ENCODE measurements at places on chromosomes 6 and 20.

DNA sequence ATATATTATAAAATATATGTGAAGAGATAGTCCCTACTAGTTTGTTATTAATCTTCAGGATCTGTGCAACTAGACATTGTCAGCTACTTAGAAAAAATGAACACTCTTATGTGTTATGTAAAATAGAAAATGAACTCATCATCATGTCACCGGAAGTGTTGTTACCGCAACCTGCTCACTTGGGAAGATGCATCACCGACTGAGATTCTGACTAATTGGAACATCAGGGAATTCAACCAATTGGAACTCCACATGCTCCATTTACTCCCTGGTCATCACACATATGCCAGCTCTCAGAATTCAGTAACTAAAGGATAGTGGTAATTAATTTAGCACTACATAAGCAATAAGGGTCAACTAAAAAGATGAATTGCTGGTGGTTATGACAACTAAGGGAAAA is 16.7 kb upstream of the B3GAT2 start:
- DNase-seq: no peak

DNA sequence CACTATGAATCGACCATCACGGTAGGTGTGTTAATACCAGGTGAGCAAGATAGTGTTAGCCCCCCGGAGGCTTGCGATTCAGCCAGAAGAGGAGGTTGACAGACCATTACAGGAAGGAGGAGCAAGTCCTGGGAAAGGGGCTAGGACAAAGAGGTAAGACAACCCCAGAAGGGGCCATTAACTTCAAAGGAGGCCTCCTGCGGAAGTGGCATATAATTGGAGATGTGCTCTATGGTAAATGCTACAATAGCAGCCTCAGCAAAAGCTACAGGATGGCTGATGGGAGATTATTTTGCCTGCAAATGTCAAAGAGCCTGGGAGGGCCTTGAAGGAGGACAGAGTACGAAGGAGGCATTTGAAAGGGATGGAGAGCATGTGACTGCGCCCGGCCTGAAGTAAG is 108.6 kb upstream of the CITED2 start:
- no peak for DNase-seq

GRCh38 chr6:51614725-51615124 is 472.7 kb downstream of the PKHD1 start:
- no peak for DNase-seq

DNA sequence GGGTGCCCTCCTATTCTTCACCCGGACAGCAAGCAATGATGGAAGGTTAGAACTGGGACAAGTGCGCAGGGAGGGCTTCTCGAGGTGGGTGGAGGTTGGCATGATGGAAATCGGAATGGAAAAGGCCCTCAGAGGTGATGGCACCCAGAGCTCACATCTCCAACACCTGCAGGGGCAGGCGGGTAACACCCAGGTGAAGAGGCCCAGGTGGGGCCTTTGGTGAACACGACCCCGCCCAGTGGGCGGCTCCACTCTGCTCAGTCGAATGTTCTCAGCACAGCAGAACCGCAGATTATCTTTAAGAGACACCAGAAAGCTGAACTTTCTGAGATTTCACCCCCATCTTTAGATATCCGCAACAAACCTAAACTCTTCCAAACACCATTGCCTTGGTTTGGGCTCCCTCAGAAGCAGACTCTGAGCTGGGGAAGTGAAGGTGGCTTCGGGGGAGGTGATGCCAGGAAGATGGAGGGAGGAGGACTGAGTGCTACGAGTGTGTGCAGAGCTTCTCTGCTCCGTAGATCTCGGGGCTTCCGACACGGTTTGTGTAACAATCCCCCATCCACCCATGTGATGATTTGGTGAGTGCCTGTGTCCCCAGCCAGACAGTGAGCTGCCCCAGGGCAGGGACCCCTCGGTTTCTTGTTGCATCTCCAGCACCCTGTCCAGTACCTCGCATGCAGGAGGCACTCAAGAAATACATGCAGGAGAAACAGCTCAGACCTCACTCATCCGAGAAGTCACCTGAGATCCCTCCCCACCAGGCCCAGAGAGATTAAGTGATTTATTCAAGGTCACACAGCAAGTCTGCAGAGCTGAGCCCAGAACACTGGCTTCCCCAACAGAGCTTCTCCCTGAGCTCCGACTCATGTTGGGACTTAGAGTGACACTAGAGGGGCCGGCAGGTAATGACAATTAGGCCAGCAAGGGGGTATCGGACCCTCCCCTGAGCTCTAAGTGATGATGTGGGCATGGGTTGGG is 45.4 kb downstream of the BPIFB1 start:
- DNase-seq: no peak

DNA sequence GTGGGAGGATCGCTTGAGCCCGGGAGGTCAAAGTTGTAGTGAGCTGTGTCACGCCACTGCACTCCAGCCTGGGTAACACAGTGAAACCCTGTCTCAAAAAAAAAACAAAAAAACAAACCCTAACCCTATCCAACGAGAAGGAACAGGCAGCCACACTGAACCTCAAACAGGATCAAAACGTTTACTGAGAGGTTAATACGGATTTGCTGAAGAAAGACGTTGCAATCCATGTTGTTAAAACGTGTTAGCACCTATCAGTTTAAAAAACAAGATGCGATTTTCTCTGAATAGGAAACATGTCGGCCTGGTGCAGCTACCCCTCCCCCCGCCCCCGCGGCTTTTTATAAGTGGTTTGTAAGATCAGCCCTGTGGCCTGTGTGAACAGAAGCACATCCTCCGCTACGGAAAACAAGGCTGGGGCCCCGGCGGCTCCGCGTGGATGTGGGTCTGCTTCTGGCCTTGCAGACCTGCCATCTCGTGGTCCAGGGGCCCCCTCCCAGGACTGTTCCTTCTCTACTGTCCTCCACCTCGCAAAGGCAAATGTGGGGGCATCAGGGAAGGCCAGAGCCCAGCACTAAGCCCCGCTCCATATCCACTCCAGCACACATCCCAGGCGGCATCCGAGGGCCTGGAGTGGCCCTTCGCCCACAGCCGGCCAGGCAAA is 11.4 kb downstream of the SLC2A4RG start:
- no peak for DNase-seq

DNA sequence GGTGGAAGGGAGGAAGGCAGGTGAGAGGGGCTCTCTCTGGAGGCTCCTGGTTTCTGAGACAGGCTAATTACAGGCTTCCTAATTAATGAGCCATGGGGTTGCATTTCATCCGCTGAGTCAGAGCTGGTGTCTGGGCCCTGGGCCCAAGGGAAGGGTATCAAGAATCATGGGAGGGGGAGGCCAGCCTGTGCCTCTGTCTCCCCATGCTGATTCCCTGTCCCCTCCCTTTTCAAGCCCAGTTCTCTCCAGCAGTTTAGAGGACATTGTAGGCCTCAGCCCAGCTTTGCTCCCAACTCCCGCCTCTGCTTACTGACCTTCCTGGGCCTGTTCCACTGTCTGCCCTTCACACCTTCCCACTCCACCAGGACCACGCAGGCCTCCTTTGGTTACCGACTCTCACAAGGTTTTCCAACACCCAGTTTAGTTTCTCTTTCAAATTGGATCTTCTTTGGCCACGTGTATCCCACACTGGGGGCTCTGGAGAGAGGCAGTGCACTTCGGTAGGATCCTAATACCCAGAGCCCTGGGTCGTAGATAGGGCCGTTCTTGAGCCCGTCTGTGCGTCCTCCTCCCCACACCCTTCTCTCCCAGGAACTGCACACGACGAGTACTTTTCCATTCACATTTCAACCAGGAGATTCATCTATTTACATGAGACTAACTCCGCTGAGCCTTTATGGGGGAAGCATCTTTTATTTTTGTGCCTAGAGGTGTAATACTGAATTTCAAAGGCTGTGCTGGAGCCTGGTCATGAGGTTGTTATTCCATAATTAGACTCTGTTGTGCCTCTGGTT is 18.2 kb upstream of the AVP start:
- DNase-seq: no peak

DNA sequence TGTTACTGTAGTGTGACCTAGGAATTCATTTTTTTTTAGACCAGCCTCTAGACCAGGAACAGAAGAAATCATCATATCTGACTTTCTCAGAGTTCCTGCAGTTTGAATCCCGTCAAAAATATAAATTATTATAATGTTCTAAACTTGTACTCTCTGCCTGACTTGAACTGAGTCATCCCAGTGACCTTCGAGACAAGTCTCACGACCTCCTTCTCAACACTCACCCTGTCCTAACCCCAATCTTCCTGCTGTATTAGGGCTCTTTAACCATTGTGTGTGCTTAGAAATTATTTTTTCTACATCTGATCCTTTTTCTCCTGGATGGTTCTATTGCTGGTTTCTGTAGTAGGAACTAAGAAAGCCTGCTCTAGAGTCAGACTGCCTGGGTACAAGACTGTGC is 21.5 kb downstream of the ADGRF5 start:
- DNase-seq: no peak

DNA sequence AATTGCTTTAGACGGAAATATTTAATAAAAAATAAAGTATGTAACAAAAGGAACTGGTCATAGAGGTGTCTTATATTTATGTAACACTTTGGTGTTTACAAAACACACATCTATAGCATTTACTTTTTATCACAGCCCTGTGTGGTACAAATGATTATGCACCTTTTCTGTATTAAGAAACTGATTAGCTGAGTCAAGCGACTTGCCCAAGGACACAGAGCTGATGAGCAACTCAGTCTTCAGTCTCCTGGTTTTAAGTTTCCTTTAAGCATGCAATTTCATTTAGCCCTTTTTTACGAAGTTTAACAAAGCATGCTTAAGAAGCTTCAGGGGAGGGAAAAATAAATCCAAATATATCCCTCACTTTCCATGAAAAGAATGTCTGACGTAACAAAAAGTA is 2.5 kb downstream of the DCDC2 start:
- no peak for DNase-seq

DNA sequence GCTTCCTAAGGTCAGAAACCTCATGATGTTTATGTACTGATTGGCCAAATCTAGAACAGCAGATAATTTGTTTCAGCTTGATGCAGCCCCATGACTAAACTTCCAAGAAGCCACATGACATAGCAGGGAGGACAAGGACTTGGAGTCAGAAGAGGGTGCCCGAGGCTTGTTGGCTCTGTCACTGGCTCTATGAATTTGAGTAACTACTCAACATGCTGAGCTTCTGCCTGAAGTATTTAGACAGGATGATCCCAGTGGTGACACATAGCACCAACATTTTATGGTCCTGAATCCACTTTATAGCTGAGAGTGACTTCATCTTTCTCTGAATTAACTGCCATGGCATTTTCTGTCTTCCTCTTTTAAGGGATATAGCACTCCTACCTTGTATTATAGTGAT is 13.5 kb upstream of the TBX18 start:
- DNase-seq: no peak

- no peak for DNase-seq
Observed at GRCh38 chr20:63141531-63141930, 74.4 kb downstream of the YTHDF1 start.

DNA sequence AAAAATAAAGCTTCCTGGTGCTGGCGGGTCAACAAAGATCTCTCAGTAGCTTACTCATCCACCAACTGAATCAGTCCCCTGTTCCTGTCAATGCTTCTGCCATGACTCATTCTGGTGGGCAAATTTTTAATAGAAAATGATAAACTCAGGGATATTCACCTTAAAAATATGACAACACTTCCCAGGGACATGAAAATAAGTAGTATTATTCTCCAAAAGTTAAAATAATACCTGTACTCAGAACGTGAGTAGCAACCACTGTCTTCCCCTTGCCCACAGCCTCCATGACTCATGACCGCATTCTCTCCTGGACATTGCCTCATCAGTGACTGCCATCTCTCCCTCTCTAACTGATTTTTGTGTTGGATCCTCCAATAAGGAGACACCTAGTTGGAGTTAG is 552.3 kb downstream of the KIF16B start:
- no peak for DNase-seq

DNA sequence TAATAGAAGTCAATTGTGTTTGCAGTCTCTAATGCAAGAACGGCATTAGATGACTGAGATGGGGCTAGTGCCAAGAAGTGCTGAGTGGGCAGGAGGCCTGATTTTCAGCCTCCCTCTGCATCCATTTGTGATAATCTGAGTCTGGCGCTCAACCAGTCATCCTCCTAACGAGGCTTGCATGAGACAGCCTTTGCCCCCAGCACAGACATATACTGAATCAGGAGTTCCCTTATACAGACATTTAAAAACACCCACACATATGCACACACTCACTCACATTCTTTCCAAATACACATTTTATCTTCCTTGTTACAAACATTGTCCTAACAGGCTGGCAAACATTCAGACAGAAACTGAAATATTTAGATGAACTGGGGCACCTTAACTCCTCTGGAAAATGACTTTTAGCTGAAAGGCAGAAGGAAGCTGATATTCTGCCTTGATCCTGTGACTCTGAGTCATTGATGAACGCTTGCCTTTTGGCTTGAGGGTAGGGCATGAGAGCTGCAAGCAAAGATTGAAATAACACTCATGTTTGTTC is 562.3 kb downstream of the DHX35 start:
- DNase-seq: no peak

DNA sequence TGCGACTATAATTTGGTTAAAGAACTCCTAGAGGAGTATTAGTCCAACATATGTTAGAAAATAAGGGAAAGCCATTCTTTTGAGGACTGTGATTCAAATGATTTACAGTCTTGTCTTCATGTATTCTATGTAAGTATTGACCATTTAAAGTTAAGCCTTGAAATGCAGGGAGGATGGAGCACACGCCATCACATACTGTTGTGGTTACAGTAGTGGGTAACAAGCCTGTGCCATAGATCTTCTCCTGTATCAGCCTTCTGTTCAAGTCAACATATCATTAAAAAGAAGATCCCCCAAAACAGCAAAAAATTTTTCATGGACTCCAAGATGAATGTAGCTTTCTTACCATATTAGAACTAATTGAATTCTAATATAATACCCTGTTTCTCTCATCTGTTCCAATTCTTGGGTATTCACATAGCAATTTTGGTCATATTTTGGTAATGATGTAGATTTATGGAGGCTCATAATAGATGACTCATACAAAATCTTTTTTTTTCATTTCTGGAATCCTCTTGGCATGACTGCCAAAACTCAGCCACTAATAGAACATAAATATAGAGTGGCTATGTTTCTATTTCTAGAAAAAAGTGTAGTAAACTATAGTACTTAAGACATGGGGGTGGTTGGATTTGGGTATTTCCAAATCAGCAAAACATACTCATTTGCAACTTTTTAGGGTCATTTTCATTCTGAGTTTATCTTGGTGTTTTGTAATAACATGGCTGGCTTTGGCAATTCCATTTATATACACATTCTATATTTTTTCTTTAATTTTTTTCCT is 413.5 kb downstream of the BCKDHB start:
- no peak for DNase-seq

DNA sequence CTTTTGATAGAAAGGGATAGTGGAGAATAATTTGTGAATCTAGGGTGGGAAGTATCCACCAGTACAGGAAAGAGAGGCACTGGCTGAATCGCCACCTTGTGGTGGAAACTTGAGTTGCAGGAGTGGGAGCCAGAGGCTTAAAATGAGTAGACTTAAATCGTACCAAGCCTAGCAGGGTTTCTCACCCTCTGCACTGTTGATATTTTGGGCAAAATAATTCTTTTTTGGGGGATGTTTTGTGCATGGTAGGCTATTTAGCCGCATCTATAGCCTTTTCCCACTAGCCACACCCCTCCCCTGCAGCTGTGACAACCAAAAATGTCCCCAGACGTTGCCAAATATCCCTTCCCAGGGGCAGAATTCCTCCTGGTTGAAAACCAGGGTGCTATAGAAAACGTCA is 119.1 kb downstream of the DHX35 start:
- no peak for DNase-seq

DNA sequence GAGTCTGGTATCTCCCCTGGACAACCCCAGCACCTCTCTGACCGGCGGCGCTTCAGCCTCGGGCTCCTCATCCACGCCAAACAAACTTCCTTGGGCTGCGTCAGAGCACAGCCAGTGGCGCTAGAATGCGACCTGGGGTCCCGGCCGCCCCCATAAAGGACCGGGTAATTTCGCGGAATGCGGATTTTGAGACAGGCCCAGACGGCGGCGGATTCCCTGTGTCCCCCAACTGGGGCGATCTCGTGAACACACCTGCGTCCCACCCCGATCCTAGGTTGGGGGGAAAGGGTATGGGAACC is 1.6 kb downstream of the FOXP4 start:
- no peak for DNase-seq

Data from vagina (tissue), 2 donors.